ENCODE measurements at places on chromosomes 3 and 15.

GRCh38 chr3:114861666-114862065 is 285.4 kb downstream of the ZBTB20 start:
- DNase-seq: no peak

DNA sequence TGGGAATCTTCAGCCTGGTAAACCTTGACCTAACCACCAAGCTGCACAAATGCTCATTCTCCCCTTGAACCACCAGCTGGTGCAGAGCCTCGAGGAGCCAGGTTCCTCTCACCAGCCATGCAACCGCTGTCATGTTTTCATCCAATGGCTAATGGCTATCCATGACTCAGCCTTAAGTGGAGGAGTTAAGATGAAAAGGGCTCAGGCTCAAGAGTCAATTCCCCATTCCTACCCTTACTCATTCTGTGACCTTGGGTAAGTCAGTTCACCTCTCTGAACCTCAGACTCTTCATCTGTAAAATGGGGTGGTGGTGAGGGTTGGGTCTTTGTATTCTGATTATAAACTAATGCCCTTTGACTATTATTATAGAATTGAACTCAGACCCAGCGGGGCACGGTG is 515.6 kb downstream of the SHQ1 start:
- DNase-seq: no peak

GRCh38 chr15:95295896-95296625 is 1034.4 kb upstream of the NR2F2 start:
- DNase-seq: no peak

DNA sequence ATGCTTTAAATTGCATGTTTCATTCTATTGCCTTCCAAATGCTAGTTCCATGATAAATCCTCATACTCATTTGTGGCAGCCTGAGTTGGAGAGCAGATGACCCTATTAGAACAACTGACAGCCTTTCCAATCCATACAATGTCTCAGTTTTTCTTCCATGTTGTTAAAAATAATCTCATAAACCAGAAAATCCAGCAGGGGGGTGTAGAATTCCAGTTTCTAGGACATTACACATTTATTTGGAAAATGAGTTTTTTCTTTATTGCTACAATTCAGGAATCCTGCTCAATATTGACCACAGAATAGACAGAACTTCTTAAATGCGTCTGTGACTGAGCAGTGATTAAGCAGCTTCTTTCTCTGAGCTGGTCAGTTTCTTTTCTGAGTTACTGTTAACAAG is 174.2 kb upstream of the ATP10A start:
- DNase-seq: no peak

DNA sequence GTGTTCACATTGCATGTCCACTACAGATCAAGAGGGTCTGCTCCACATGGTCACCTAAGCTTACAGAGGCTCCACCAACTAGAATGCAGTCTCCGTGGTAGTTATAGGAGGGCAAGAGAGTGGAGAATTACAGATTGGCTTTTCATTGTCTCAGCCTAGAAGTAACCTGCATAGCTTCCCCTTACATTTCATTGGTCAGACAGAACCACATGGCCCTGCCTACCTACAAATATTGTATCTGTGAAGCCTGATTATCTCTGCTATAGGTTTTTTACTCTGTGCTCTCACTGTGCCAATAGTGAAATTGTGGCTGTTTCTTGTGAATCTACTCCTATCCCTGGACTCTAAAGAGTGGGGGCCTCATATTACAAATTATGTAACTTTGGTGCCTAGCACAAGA is 2.5 kb upstream of the TLNRD1 start:
- no peak for DNase-seq

DNA sequence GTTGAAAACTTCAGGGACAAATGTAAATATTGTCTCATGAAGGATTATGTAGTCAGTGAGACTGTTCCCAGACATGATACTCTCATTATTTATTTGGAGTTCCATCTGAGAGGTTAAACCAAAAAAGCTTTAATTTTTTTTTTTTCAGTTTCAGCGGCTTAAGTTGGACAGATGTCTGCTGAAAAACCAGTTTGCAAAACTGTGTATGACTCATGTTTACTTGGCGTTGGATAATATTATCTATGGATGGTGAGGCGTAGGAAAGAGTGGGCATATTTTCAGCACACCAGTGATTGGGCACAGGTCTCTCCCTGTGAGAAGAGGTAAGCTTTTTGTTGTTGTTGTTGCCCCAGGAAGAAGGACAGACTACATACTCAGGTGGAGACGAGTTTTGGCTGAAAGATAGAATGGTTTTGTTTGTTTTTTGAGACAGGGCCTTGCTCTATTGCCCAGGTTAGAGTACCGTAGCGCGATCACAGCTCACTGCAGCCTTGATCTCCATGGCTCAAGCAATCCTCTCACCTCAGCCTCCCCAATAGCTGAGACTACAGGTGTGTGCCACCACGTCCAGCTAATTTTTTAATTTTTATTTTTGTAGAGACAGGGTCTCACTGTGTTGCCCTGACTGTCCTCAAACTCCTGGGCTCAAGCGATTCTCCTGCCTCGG is 16.4 kb upstream of the ANXA2 start:
- DNase-seq: no peak

- no peak for DNase-seq
These were observed 70.4 kb upstream of the SETMAR start for GRCh38 chr3:4232798-4233197.

DNA sequence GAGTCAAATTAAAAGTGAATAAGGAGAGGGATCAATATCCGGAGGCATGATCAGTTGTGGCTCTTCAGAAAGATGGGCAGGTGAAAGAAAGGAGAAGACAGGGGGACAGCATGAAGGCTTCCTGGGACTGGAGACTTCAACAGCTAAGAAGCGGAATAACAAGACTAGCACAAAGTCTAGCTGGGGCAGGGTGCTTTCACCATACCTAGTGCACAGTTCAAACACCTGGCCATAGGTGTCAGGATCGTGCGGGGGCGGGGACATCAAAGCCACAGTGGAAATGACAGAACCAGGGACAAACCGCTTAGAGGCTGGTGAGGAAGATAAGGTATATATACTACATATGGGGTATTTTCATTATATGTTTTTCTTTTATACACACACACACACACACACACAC is 66.2 kb upstream of the FOXP1 start:
- no peak for DNase-seq

DNA sequence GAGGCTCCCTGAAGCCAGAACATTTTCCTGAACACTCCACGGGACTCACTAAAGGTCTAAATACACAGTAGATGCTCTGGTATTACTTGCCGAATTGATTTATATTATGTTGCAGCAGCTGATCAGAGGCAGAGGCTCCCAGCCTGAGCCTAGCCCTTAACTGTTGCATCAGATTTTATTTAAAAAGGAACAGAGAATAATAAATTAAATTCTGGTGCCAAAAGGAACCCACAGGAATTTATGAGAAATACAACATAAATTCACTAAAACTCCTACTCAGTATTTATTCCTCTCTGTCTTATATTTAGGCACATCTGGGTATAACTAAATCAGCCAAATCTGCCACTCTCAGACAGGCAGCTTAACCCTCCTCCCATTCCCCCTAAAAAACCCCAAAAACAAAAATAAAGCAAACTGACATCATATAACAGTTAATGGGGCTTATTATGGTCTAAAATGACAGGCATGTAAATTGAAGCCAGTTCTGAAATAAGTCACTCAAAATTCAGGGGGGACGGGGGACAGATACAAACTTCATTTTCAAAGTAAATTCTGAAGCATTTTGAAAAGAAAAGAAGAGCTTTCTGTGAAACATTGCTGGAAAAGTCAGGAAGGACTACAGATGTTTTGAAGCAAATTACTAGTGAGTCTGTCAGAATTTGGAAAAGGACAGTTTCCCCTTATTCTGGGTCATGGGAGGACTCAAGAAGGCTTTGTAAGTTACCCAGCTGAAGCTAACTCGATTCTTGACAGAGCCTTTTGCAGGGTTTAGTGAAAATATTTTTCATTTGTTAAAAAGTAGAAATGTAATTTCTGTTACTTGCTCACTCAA is 53.8 kb upstream of the CORO2B start:
- DNase-seq: no peak

- DNase-seq: no peak
These were observed 13.6 kb upstream of the DAG1 start for GRCh38 chr3:49456466-49456865.

GRCh38 chr3:63390710-63391230 is 112.7 kb downstream of the SYNPR start:
- no peak for DNase-seq

DNA sequence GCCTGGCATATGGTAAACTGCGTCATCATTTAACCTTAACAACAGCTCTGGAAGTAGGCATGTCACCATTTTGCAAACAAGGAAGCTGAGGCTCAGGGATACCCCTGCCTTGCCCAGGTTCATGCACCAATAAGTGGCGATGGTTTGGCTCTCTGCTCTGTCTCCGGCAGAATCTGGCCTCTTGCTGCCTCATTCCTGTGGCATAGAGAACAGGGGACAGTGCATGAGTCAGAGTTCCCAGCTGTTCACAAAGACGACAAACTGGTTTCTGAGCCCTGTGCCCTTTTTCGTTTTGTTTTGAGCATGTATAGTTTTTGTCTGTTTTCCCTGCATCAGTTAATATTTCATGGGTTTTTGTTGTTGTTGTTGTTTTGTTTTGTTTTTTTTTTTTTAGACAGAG is 236.8 kb downstream of the OPA1 start:
- no peak for DNase-seq

- no peak for DNase-seq
These were observed 617 bp upstream of the HPS3 start for GRCh38 chr3:149128821-149129220.

DNA sequence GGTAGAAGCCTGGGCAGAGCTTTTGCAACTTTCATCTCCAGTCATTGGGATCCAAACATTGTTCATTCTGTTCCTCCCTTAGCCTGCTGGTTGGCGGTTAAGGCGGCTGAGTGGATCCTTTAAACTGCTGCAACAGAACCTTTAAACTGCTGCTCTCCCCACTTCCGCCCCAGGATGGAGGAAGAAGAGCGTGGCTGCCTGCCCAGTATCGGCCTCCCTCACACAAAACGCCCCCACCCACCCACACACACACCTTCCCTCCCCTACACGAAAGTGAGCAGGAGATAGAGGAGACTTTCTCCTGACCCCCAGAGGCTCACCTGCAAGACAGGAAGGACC is 460 bp upstream of the ZMAT3 start:
- peak; percentile 68 for DNase-seq

GRCh38 chr15:91678003-91678402 is 175.5 kb upstream of the SLCO3A1 start:
- no peak for DNase-seq

DNA sequence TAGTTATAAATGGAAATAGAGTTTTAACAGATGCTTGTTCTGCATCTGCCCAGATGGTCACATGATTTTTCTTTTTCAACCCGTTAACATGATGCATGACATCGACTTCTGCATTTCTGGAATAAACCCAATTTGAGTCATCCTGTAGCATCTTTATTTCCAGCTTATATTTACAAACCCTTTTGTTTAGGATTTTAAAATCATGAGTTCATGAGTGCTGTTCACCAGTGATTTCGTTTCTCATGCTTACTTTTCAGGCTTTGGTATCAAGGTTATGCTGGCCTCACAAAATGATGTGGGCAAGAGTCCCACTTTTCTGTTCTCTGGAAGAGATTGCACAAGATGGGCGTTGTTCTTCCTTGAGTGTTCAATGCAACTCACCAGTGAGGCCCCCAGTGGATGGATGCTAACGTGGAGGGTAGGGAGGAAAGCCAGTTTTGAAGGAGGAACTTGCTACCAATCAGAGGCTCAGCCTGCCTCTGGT is 5.2 kb downstream of the HRH1 start:
- no peak for DNase-seq

DNA sequence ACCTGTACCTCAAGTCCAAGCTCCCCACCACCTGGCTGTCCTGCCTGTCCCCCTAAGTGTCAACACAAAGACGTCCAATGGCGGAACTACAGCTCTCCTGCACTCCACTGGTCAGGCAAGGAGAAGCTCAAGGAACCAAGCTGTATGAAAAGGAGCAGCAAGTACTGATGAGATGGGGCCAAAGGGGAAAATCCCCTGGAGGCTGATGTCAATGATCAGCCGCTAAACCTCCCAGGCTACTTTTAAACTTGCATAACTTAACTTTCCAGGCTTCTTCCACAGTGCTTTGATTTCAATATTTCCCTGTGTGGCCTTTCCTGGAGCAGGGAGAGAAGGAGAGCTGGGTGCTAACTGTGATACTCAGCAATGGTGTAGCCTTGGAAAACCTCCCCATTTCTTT is 35.0 kb downstream of the TM4SF4 start:
- DNase-seq: no peak

- no peak for DNase-seq
These were observed 354.5 kb upstream of the THBS1 start for GRCh38 chr15:39226169-39226937.

- DNase-seq: no peak
These were observed 110.3 kb upstream of the MITF start for GRCh38 chr3:69628951-69629350.

- DNase-seq: no peak
These were observed 116.2 kb downstream of the ROBO1 start for GRCh38 chr3:79651536-79652065.

GRCh38 chr3:153266619-153267018 is 104.6 kb downstream of the RAP2B start:
- DNase-seq: no peak

- DNase-seq: peak; percentile 31
These were observed 30.7 kb upstream of the ST3GAL6 start for GRCh38 chr3:98732286-98733052.

DNA sequence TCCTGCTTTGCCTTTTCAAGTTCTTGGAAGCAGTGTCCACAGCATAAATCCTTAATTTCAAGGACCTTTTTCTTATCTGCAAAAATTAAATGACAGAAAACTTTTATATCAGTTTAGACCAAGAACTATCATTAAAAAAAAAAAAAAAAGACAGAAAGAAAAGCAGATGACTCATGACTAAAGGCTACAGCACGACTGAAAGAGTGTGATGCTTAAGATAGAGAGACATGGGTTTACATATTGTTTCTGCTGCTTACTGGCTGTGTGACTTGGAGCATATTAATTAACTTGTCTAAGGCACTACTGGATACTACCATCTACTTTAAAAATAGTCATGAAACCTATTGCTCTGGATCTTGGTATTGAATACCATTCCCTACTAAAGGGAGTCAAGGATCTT is 62.3 kb downstream of the CEP152 start:
- no peak for DNase-seq

- no peak for DNase-seq
These were observed 527.4 kb downstream of the SI start for GRCh38 chr3:164550857-164551256.

- no peak for DNase-seq
These were observed 79.2 kb downstream of the P3H2 start for GRCh38 chr3:190041333-190042041.

DNA sequence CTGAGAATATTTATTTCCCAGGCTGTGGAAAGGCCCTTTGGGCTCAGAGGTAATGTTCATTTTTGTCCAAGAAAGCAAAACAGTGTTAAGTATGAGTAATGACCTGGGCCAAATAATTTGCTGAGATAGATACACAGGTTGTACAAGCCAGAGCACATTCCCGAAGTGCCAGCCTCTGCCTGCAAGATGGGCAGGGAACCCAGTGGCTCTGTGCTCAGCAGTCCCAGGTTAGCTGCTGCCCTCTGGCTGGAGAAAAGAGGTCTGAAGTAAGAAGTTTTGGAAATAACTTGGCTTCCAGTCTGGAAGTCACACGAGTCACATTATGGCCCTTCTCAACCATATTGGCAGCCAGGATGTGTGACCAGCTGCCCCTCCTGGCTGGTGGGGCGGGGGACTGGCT is 20.2 kb downstream of the MYZAP start:
- DNase-seq: no peak
